ENCODE measurements at places on chromosomes 5 and 9.
A peak's percentile ranks its signal among the peaks of the same experiment; 100 is the strongest.

- no peak for DNase-seq
Measured at GRCh38 chr5:173757403-173758209, 130.5 kb upstream of the CPEB4 start.

GRCh38 chr5:34728236-34728635 is 72.1 kb downstream of the RAI14 start:
- DNase-seq = no peak

DNA sequence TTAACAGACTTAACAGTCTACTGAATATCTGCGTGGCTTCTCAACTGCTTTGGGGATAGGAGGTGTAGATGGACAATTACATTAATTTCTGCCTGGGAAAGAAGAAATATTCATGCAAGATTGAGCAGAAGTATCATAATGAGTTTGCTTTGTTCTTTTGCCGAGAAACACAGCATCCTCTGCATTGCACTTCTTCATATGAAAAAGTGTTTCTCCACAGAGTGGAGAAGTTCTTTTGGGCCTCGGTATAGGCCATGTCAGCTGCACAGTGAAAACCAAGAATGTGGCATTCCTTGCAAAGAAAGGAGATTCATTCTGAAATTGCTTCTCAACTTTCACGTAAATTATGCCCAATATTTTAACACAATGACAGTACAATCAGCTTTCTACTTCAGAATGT is 17.6 kb upstream of the SNX2 start:
- DNase-seq = no peak

DNA sequence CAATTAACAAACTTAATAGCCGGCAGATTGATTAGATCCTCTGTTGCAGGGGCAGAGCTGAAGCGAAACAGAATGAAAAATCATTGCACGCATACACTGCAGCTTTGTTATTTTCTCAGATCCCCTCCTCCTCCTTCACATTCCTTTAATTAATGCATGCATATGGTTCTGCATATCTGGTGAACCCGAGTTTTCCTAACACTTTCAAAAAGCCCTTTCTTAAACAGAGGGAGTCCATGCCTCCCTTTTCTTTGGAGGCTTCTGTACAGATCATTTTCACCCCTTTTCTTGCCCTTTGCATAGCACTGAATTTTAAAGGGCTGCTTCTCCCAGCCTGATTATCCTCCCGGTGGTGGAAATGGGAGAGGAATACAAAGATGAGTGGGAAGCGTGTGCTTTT is 136.6 kb upstream of the TBCA start:
- no peak for DNase-seq

DNA sequence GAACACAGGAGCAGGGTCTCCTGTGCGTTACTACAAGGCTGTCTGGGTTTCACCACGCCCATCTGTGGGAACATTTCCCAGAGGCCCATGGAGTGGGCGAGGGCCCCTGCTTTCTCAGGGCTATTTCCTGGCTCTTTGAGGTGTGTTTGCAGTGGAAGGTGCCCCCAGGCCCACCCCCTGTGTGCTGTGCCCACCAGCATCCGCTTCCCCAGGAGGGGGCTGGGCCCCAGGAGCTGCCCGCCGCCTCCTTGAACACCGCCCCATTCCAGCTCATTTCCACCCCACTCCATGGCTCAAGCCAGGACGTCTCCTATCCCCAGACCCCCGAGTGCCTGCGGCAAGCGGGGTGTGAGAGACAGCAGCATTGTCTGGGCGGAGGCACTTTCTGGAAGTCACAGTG is 70.5 kb downstream of the NEK6 start:
- no peak for DNase-seq

- DNase-seq = no peak
Measured at GRCh38 chr5:179316111-179316551, 29.1 kb downstream of the ADAMTS2 start.

DNA sequence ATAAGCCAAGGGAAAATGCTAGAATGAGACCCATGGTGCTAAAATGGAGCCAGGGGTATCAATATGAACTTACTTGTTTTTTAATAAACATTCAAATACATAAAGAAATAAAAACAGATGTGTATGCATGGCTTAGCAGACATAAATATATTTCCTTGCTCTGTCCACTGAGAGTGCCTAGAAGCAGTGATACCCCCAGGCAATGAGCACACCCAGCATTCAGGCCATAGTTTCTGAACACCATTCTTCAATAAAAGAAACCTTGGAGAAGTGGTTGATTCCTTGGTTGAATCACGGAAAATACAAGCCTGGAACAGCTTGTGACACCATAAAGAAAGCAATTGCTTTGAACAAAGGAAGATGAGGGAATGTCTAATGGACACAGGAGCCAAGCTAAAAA is 16.5 kb downstream of the LARS1 start:
- no peak for DNase-seq

DNA sequence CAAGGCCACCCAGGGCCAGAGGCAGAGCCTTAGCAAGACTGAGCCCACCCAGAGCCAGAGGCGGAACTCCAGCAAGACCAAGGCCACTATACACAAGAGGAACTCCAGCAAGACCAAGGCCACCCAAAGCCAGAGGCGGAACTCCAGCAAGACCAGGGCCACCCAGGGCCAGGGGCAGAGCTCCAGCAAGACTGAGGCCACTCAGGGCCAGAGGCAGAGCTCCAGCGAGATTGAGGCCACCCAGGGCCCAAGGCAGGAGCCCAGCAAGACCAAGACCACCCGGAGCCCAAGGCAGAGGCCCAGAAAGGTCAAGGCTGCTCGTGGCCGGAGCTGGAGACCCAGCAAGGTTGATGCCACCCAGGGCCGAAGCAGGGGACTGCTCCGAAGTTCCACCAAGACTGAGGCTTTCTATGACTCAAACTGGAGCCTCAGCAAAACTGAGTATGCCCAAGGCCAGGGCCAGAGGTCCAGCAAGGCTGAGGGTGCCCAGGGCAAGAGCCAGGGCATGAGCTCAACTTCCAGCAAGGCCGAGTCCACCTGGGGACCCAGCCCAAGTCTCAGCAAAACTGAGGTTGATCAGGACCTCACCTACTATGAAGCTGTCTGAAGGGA is 4.2 kb downstream of the TOR2A start:
- DNase-seq = no peak

GRCh38 chr5:115463983-115464382 is 80.6 kb downstream of the FEM1C start:
- DNase-seq = no peak

DNA sequence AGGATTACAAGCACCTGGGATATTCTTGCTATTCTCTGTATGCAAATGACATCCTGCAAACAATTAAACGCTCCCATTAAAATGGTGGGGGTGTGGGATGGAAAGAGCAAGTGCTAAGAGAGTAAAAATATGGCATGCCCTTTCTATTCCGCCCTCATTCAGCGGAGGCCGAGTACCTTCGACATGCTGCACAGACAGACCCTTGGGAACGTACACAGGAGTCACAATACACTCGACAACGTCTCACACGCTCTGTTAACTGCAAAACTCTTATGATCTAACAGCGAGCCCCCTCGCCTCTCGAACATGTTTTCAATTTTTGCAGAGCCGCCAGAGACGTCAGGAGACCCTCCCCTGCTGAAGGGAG is 322.2 kb downstream of the CEMIP2 start:
- no peak for DNase-seq

GRCh38 chr9:106675780-106676179 is 187.2 kb upstream of the ZNF462 start:
- DNase-seq = no peak

- no peak for DNase-seq
Measured at GRCh38 chr9:2072752-2073405, 57.7 kb downstream of the SMARCA2 start.

DNA sequence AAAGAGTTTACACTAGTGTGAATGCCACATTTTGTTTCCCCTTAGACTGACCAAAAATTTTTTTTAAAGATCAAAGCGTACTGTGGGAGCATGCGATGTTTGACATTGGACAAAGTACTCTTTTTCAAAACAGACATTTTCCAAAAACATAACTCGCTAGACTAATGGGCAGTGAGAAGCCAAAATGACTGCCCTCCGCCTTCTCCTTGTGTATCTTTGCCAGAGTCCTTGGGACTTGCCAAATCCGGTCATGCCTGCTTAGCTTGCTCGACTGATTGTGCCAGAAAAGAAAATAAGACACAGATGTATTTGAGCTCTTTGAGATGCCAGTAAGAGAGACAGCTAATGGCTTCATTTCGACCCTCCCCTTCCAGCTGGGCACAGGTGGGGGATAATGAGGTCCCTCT is 157.5 kb downstream of the MAPKAP1 start:
- no peak for DNase-seq

GRCh38 chr9:38016375-38017135 is 52.5 kb downstream of the SHB start:
- DNase-seq = no peak

- no peak for DNase-seq
Measured at GRCh38 chr9:13436591-13436990, 157.1 kb upstream of the MPDZ start.

DNA sequence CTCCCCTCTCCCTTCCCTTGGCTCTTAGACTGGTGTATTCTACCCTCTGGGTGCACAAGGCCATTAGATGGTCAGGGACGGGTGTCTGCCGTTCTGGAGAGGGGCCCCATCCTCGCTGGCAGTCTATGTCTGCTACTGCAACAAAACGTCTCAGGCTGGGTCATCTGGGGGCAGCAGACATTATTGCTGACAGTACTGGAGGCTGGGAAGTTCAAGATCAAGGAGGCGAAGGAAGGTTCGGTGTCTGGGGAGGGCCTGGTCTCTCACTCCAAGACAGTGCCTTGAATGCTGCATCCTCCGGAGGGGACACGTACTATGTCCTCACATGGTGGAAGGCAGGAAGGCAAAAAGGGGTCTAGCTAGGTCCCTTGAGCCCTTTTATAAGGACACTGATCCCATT is 93.4 kb upstream of the COL5A1 start:
- DNase-seq = no peak

GRCh38 chr5:76528547-76529331 is 94.5 kb downstream of the F2RL2 start:
- DNase-seq = no peak

GRCh38 chr5:80246001-80246758 is 9.7 kb downstream of the SERINC5 start:
- peak; percentile 37 for DNase-seq

DNA sequence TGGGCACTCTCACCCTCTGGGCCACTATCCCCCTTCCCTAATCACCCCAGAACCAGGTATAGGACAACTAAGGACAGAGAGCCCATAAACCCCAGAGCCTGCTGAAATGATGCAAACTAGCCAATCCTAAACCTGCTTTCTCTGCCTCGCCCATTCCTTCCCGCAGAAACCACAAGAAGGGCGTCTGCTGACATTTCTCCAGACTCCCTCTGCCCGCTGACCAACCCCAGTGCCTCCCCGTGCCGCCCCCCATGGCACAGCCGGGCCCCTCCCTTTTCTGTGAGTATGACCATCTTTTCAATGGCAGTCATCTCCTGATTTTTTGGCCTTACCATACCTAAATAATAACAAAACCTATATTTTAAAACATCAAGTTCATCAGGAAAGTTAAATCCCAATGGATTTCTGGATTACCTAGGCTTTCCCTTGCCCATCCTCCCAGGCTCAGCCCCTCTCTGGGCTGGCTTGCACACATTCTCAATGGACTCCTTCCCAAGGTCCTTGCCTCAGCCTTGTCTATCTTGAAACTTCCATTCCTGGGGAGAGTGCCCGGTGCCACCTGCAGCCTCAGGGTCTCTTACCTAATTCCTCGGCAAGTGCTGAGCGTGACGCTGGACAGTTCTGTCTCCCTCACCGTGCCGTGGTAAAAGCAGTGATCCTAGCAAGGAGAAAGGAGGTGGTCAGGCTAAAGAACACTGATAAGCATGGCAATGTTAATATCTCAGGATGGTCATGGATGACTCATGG is 45.2 kb downstream of the ADAM19 start:
- no peak for DNase-seq

- no peak for DNase-seq
Measured at GRCh38 chr9:70259512-70259802, 679 bp downstream of the SMC5 start.

DNA sequence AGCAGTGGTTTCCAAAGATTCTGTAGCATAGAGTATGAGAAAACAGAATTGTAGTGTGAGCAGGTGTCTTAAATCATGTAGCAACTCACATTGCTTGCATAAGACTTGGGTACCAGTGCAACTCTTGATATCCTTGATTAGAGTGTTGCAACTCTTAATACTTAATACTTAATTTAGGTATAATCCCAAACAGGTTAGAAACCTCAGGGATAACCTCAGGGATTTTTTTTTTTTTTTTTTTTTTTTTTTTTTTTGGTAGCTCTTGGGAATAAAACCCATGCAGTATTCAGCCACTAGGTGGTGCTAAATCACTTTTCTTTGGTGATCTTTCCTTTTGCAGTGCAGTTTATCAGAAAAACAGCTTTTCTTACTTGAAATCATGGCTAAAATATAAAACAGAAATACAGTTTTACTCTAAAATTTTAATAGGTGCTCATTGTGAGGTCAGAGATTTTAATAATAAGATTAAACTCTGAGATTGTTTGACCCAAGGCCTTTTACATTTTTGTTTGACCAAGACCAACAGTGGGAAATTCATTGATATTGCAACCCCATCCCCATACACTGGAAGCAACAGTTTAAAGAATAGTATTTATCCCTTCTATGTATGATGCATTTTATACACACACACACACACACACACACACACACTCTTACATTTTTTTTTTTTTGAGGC is 55.3 kb downstream of the ERAP1 start:
- peak; percentile 35 for DNase-seq

GRCh38 chr9:97675655-97676054 is 21.5 kb downstream of the XPA start:
- DNase-seq = no peak

DNA sequence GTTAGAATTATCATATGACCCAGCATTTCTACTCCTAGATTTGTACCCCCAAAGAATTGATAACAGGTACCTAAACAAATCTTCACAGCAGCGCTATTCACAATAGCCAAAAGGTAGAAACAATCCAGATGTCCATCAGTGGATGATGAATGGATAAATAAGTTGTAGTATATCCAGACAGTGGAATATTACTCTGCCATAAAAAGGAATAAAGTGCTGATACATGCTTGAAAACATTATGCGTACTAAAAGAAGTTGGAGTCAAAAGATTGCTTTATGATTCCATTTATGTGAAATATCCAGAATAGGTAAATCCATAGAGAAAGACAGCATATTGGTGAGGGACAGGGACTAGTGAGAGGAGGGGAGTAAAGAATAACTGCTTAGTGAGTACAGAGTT is 26.0 kb downstream of the MTREX start:
- DNase-seq = no peak

DNA sequence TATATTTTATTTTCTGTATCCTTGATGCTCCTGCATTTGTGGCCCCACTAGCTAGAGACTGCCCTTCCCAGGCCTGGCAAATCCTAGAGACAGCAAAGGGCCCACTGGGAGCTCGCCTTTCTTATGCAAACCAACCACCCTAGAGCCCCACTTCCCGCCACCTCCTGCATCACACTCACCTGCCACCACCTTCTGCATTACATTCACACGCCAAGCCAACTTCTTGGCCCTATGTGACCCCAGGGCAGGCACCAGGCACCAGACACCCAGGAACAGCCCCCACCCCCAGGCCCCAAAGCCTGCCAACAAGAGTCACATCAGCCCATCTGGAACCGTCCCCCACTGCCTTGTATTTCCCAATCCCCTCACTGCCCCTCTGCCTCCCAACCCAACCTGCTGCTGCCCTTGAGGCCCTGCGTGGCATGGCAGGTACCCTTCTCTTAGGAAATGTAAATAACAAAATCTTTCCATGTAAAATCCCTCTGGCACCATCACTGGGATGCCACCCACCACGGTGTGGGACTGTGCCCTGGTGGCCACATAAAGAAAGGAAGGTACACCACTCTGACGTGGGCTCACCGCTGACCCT is 22.0 kb downstream of the ROR2 start:
- no peak for DNase-seq

- peak; percentile 28 for DNase-seq
Measured at GRCh38 chr5:127358740-127359139, 68.1 kb downstream of the MEGF10 start.
